ENCODE measurements at places on chromosomes 16 and 17. TPM values are rescaled to one million over a fixed set of nuclear protein-coding genes. Genes with fewer than 3 reads are reported as not detected.

Gene METRNL
- total RNA-seq, result 45.6 TPM

Gene ABCA6
- 50.7 TPM for total RNA-seq

Gene MYH13
- 1.4 TPM for total RNA-seq

Gene GAS7
- total RNA-seq, result 144 TPM

Gene HES7
- total RNA-seq, result not detected

Gene PDILT
- not detected for total RNA-seq

Gene PLLP
- 1.9 TPM for total RNA-seq

Gene CEMP1
- 0.72 TPM for total RNA-seq

Gene KRTAP4-5
- total RNA-seq, result not detected

Gene HBA1
- 357 TPM for total RNA-seq

Gene AURKB
- 21.0 TPM for total RNA-seq

Gene KRTAP9-2
- not detected for total RNA-seq

Measured in tongue (tissue), 3 donors.